ENCODE measurements at places on chromosomes 13 and 19.

DNA sequence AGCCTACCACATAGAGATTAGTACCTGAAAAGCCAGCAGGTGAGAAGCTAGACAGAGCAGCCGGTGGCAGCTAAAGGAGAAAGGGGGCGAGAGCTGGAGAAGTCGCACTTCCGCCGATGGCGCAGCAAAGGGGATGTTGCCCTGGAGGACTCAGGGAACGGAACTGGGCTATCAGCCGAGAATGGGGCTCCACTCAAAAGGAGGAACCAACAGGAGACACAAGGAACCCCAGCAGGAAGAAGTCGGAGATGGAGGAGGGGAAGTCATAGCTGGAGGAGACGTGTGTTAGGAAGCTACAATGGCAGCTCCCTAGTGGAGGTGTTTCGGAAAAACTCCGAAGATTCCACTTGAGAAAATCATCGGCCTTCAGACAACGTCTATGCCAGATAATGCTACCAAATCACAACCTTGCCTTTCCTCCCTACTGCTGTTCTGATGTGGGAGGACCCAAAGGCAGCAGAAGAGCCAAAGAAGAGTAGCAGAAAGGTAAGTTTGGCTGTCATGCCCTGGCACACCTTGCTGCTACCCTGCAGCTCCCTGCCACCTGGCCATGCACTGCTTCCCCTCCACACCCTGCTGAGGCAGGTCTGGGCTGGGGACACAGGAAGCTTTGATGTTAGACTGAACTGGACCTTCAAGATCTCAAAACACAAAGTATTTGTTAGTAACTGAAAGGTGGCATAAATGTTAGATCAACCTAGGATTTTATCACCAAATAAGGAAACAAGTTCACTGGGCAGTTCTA lies 127.9 kb downstream of the DLEU7 start:
- DNase-seq = peak; percentile 78
- no peaks in the 10 kb centered on the region for H3K27me3 ChIP-seq
- peak overlapping the region; percentile 70 for H3K27ac ChIP-seq
- no peaks in the 10 kb centered on the region for H3K4me1 ChIP-seq

GRCh38 chr13:25662516-25662915 lies 290.7 kb downstream of the ATP8A2 start:
- no peak overlapping the region for H3K4me3 ChIP-seq
- H3K27ac ChIP-seq = no peak overlapping the region
- no peak for DNase-seq

- no peaks in the 10 kb centered on the region for H3K4me1 ChIP-seq
- H3K36me3 ChIP-seq = no peaks in the 10 kb centered on the region
- DNase-seq = no peak
- no peak overlapping the region for H3K27ac ChIP-seq
- H3K4me3 ChIP-seq = no peak overlapping the region
Measured at GRCh38 chr13:97468331-97468730, 34.4 kb downstream of the RAP2A start.

- DNase-seq = no peak
- no peak overlapping the region for H3K27ac ChIP-seq
- no peak overlapping the region for H3K4me3 ChIP-seq
- H3K4me1 ChIP-seq = no peaks in the 10 kb centered on the region
- H3K36me3 ChIP-seq = no peaks in the 10 kb centered on the region
- no peaks in the 10 kb centered on the region for H3K27me3 ChIP-seq
Measured at GRCh38 chr13:89822467-89822866, 1525.0 kb upstream of the MIR17HG start.

GRCh38 chr19:40283414-40284250 lies 1.5 kb downstream of the AKT2 start:
- no peak for DNase-seq
- H3K36me3 ChIP-seq = no peaks in the 10 kb centered on the region
- peak overlapping the region; percentile 98 for H3K27ac ChIP-seq
- H3K4me3 ChIP-seq = peak overlapping the region; percentile 78

DNA sequence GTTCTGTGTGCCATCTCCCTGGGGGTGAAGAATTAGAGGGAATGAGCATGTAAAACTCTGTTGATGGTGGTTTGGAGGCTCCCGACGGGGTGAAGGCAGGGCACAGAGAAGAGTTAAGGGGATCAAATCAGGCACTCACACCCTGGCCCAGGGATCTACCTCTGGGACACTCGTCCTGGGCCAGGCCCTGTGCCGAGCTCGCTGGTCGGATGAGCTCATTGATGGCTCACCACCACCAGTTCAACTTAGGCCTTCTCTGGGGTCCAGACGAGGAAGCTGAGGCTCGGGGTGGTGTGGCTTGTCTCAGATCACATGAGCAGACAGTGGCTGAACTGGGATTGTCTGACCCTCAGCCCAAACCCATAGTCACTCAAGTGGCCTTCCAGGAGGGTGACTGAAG lies 1.6 kb downstream of the NACC1 start:
- H3K36me3 ChIP-seq = peaks cover 6% of the 10 kb centered on the region
- H3K4me1 ChIP-seq = peaks cover 35% of the 10 kb centered on the region
- DNase-seq = no peak

GRCh38 chr13:43118521-43118920 lies 95.1 kb downstream of the DNAJC15 start:
- H3K4me1 ChIP-seq = no peaks in the 10 kb centered on the region
- DNase-seq = no peak
- H3K27ac ChIP-seq = no peak overlapping the region
- H3K27me3 ChIP-seq = no peaks in the 10 kb centered on the region
- H3K36me3 ChIP-seq = no peaks in the 10 kb centered on the region
- no peak overlapping the region for H3K4me3 ChIP-seq
